ENCODE measurements at places on chromosomes 11 and 22.

DNA sequence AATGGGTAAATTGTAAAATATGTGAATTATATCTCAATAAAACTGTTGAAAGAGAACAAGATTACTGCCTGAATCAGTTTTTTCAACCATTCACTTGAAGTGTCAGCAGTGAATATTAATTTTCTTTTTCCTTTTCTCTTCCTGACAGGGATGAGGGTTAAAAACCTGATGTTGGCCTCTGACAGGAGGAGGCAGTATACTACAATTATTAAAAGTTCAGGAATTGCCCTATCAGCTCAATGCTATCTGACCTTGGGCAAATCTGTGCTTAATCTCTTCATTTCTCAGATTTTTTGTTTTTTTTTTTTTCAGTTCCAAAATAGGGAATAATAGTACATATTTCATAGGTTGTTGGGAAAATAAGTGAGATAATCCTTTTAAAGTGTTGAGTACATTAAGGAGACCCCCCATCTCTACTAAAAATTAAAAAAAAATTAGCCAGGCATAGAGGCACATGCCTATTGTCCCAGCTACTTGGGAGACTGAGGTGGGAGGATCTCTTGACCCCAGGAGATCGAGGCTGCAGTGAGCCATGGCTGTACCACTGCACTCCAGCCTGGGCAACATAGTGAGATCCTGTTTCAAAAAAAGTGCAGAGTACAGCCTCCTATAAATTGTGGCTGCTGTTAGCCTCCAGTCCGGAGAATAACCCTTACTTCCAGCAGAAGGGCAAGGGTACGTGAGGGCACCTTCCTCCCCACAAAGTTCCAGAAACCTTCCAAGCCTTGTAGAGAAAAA lies 48.8 kb downstream of the TRIM44 start:
- DNase-seq, result no peak

DNA sequence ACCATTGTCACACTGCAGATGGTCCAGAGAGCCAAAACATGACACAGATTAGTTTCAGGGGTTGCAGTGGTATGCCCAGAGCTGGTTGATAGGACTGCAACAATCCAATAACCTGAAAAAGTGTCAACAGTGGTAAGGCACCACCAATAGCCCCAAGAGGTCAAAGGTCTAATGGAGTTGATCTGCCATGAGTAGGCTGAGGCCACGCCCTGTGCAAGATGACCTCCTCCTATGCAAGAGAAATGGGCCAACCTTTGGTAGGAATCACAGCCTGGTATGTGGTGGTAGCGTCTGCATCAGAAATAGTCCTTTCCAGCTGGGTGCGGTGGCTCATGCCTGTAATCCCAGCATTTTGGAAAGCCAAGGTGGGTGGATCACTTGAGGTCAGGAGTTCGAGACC lies 19.6 kb downstream of the GUCD1 start:
- no peak for DNase-seq

DNA sequence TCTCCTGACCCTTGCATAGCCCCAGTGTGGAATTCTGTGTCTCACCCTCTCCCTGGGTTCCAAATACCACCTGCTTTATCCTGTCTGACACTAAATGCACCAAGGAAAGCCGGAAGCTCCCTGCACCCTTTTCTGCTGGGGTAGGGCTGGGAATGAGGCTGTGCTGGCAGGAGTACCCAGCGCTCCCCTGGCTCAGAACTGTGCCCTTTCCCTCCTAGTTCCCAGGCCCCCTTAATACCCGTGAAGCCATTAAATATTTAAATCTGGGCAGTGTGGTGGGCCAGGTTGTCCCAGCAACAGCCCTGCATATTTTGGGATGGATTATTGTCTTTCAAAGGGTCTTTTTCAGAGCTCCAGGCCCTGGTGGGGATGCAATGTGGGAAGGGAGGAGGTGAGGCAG lies 63.0 kb downstream of the TP53I11 start:
- DNase-seq, result no peak

GRCh38 chr11:77147668-77148321 lies 19.7 kb downstream of the MYO7A start:
- DNase-seq, result no peak
